Stimulated activated CD8-positive, alpha-beta memory T cell treated with anti-CD3 and anti-CD28 coated beads, Interleukin-7, amount 100 ng/mL, for 24 hours (primary cell): ENCODE measurements at places on chromosomes 12 and 14.

- no peak for DNase-seq
Observed at GRCh38 chr12:131617596-131618302, 93.1 kb upstream of the SFSWAP start.

DNA sequence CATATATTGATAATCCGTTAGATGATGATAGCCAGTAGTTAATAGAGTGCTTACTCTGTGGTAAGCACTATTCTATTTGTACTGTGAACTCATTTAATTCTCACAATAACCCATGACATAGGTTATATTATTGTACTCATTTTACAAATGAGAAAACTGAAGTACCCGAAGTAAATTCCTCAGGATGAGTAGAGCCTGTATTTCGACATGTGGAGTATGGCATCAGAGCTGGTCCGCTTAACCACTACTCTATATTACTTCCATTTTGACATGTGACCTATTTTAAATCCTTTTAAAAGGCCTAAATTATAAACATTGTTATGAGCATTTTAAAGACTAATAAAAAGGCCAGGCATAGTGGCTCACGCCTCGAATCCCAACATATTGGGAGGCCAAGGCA is 8.0 kb upstream of the RAP1B start:
- no peak for DNase-seq

- DNase-seq: no peak
Observed at GRCh38 chr12:84502180-84502860, 410.3 kb downstream of the SLC6A15 start.

DNA sequence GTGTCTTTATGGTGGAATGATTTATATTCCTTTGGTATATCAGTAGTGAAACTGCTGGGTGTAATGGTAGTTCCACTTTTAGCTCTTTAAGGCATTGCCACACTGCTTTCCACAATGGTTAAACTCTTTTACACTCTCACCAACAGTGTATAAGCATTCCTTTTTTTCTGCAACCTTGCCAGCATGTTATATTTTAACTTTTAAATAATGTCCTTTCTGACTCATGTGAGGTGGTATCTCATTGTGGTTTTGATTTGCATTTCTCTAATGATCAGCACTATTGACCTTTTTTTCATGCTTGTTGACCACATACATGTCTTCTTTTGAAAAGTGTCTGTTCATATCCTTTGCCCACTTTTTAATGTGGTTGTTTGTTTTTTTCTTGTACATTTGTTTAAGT is 142.5 kb downstream of the MSRB3 start:
- DNase-seq: no peak

DNA sequence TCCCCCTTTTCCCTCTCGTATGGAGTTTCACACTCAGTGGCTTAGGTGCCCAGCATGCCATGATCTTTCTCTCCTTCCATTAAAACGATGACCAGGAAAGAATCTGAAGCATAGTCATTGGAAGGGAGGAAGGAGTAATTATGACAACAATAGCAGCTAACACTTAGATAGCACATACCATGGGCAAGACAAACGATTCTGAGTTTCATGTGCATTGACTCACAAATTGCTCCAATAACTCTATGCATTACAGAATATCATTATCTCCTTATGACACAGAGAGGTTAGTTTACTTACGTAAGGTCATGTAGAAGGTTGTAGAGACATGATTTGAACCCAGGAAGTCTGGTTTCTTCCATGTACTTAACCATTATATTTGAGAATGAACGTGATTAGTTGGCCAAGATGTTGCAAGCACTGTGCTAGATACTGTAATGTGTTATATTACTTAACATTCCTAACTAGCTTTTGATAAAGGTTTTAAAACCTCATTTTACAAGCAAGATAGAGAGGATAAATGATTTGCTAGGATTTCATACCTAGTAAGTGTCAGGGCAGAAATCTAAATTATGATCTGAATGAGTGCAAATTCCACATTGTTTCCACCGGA is 162.4 kb downstream of the CAND1 start:
- no peak for DNase-seq

DNA sequence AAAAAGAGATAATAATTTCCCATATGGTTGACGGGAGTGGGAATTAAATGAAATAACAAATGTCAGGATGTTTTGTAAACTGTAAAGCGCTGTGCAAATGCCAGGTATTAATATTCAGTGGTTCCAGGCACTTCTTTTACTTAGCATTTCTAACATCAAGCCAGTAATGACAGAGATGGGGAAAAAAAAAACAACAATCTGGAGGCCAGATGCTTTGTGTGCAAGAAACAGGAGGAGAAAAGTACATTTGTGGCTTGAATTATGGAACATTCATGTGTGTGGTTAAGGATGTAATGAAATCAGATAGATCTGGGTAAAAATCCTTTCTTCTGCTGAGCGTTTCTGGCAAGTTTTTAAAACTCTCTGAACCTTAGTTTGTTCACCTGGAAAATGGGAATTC is 509.6 kb downstream of the FUT8 start:
- DNase-seq: no peak

- DNase-seq: no peak
Observed at GRCh38 chr12:94202245-94203180, 54.1 kb downstream of the PLXNC1 start.

DNA sequence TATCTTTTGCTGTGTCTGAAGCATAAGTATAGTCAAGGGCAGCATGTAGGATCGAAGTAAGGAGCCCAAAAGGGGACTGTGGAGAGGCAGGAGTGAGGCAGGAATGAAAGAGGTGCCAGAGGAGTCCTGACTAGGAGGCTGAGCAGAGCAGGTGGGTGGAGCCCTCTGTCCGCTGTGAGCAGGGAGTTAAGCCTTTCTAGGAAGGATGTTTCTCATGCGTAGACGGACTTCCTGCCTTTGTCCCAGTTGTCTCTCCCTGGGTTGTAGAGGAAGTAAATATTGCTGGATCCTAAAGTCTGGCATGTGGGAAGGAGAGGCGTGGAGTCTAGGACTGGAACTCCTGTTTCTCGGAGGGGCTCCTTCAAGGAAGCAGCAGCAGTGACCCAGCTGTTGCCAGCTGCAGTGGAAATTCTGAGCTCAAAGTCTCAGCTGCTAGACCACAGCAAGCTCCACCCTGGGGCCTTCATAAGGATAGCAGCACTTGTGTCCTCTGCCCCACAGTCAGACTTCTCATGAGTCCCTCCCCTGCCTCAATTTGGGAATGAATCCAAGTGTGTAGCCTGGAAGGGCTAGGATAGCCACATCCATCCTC is 44.0 kb downstream of the RBMS2 start:
- DNase-seq: no peak

DNA sequence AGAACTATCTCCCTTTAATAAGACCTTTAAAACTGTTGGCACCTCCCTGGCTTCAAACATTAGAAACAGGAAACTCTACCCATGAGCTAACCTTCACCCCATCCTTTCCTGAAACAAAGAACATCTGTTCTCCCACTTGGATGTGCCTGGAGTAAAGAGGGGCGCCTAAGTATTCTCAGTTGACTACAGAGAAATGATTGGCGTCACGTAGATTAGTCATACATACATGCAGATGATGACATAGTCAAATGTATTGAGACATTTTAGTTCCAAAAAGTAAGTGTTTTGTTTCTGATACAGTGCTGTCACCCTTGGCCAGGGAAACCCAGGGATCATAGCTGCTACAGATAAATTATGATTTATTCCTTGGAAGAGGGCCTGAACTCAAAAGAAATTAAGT is 260.0 kb upstream of the PLEKHG7 start:
- no peak for DNase-seq

DNA sequence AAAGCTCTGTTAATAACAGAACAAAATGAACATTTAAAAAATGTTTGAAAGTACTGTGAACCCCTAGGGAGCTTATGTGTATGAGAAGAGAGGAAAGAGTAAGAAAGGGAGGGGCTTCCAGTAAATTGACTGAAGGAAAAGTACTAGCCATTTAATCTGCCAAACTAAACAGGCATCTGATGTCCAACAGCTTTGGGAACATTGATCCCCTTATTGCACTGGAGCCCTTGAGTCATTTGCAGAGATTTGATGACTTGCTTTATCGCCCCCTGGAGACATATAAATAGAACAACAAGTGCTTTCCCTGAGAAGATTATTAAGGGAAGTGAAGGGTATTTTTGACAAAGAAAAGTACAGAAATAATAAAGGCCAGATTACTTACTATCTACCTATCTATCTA is 319.3 kb upstream of the NOVA1 start:
- no peak for DNase-seq

DNA sequence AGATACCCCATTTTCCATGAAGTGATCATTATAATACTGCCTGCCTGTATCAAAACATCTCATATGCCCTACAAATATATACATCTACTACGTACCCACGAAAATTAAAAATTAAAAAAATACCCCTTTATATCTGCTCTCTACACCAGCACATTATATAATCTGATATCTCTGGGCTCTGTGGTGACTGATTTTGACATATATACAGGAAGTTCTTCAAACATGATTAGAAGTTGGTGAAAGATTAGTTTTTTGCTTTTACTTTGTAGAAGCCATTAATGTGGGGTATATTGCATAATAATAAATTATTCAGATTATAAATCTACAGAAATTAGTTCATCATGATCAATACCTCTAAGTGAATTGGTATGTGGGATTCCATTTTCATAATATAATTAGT is 126.7 kb upstream of the MDM1 start:
- DNase-seq: no peak

DNA sequence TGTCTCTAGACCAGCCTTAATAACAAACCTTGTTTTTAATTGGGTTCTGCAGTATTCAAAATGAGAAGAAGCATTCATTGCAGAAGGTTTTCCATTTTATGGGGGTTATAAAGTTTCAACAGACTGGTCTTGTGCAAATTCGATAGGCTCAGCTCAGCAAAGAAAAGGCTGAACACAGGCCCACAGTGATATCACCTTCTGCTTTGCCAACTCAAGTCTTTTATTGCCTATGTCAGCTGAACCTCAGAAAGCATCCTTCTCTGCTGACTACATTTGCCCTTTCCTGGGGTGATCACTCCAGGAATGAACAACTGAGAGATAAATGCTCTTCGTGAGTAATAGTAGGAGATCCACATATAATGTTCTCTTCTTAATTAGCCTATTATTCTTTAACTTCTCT is 134.5 kb upstream of the CCDC175 start:
- DNase-seq: no peak

DNA sequence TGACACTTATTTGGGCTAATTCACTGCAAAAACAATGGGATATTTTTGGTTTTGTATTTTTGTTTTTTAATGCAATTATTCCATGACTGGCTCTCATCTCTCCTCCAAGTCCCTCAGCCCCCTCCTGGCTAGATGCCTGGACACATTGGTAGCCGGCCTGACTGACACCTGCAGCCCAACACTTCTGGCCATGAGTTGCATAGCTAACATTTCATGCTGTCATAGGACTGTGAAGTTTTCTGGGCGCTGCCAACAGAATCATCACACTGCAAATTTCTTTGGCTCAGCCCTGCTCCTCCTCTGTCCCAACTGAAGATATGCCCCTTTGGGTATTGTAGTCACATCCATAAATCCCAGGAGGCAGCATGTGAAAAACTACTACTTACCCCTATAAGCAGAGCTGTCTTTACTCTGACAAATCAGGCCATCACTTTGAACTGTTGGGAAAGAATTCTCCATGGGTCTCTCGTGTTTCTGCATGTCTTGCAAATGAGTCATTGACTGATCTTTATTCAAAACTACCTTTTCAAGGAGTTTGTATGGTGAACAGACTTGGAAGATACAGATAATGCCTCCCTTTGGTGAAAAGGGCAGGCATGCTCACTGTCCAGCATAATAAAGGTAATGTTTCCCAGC is 126.7 kb upstream of the LGR5 start:
- no peak for DNase-seq

GRCh38 chr12:89521364-89522223 is 3.0 kb downstream of the GALNT4 start:
- DNase-seq: no peak

- DNase-seq: no peak
Observed at GRCh38 chr14:85243321-85243720, 286.6 kb upstream of the FLRT2 start.
